ENCODE measurements at places on chromosomes 7 and 10.

GRCh38 chr7:99124751-99125504 lies 19.0 kb downstream of the SMURF1 start:
- no peak for DNase-seq

DNA sequence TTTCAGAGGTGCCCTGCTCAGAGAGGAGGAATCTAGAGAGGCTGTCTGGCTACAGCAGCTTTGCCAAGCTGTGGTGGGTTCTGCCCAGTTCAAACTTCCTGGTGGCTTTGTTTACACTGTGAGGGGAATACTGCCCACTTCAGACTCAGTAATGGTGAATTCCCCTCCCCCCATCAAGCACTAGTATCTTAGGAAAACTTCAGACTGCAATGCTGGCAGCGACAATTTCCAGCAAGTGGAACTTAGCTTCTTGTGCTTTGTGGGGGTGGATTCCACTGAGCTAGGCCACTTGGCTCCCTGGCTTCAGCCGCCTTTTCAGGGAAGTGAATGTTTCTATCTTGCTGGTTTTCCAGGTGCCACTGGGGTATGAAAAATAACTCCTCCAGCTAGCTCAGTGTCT lies 42.8 kb downstream of the CYP2C8 start:
- DNase-seq = no peak

DNA sequence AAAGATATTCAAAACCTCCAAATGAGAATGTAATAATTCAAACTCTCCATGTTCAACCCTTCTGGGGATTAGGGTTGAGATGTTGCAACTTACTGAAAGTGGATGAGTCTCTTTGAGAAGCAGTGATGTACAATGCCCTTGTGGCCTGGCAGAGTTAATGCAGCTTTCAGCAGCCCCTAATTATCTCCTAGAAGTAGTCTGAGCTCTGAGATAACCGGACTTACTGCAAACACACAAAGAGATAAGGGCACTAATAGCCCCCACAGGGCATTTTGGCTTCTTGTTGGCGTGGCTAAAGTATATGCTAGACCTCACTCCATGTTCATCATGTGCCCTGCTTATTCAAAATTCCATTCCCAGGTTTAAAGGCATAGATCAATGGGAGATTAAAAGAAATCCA lies 404.7 kb downstream of the NEBL start:
- no peak for DNase-seq

DNA sequence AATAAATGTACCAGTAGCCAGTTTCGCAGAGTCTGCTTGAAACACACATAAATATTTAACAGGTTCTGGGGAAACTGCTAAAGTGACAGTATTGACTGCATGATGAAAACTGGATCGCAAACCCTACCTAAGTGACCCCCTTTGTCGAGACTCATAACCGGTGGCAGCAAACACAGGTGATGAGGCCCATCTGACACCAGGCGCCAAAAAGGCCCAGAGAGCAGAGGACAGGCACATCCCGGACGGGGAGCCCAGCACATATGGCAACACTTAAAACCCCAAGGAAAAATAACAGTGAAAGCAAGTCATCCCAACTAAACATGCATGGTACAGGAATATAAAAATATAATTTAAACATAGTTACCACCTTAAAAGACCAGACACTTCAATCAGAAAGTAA lies 62.4 kb downstream of the GRB10 start:
- no peak for DNase-seq

DNA sequence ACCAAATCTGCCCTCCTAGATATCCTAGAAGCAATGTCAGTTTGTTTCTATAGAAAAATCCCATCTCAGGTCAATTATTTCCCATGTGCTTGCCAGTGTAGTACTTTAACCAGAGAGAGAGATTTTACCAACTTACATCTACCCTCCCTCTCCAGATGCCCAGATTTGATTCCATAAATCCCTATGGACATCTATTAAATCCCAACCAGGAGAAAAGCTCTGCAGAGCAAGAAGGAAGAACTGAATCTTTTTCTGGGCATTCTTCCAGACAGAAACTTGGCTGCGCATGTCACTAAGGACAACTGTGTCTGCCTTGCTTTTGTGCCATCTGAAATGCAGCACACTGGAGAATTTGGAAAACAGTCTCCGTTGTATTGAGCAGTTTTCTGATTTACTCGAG lies 597.6 kb downstream of the SORCS1 start:
- DNase-seq = no peak

GRCh38 chr10:86301971-86302370 lies 64.6 kb downstream of the GRID1 start:
- DNase-seq = no peak

DNA sequence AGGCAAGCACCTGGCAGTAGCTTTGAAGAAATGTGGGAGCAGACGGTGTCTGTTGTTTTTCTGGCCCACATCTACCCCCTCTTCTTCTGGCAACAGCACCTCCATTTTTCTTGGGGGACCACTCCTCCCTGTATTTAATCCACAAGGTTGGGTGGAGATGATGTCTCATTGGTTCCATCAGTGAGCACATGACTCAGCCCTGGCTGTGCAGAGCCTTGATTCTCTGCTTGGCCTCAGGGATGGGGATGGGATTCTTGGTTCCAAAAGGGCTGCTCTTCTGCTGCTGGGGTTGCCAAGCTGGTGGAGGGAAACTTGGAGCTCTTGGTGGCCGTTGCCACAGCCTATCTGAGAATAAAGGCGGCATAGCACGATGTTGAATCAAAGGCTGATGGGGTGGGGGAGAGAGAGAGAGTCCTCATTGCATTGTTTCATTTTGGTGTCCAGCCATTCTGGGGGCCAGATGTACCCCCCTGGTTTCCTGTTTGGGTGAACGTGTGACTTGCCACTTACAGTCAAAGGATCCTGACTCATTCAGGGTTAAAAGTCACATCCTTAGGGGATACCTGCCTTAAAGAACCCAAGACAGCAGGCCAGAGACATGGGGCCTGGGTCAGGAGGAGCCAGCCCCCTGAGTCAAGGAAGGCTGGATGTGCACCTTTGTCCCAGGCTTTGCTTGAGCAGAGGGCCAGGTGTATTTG lies 25.9 kb downstream of the GRK5 start:
- no peak for DNase-seq

- DNase-seq = no peak
These were observed 60.3 kb downstream of the ATOH7 start for GRCh38 chr10:68171539-68172080.

DNA sequence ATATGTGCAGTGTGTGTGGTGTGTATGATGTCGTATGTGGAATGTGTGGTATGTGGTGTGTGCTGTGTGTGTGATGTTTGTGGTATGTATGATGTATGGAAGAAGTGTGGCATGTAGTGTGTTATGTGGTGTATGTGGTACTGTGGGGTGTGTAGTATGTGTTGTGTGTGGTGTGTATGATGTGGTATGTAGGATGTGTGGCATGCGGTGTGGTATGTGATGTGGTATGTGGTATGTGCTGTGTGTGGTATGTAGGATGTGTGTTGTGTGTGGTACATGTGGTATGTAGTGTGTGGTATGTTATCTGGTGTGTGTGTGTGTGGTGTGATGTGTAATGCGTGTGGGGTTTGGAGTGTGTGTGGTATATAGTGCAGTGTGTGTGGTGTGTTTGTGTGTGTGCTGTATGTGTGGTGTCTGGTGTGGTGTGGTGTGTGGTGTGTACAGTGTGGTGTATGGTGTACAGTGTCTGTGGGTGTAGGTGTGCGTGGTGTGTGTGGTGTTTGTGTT lies 129.6 kb downstream of the ATP6V0E2 start:
- DNase-seq = no peak

- DNase-seq = no peak
These were observed 59.6 kb upstream of the CELF2 start for GRCh38 chr10:10958041-10958440.

GRCh38 chr10:73889014-73889413 lies 14.7 kb upstream of the CAMK2G start:
- DNase-seq = peak; percentile 40

DNA sequence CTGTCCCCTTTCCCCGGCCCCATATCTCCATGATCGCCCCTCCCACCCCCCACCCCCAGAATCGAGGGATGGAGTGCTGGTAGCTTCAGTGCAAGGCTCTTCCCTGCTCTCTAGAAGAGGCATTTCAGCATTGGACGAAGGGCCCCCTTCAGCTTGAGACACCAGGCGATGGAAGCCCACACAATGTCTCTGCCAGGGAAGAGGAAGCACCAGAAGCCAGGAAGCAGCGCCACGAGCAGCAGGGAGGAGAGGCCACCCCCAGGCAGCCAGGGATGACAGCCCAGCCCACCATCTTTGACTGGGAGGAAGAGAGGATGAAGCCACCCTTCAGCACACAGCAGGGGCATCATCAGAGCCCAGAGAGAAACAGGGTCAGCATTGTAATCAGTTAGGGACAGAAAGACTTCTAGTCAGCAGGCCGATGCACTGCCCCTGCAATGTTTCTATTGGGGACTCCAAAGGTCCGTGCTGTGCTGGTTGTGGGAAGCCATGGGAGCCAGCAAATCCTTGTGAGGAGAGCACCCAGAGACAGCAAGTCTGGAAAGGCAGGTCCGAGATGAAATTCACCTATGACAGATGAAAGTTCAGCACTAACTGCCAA lies 15.7 kb downstream of the TMEM72 start:
- no peak for DNase-seq

- no peak for DNase-seq
These were observed at the start of gene ODAD2 for GRCh38 chr10:27998954-27999275. TSS of gene ODAD2 (minus strand) at chr10:27999079. CDS start at chr10:27995142, 3,937 bp downstream.

DNA sequence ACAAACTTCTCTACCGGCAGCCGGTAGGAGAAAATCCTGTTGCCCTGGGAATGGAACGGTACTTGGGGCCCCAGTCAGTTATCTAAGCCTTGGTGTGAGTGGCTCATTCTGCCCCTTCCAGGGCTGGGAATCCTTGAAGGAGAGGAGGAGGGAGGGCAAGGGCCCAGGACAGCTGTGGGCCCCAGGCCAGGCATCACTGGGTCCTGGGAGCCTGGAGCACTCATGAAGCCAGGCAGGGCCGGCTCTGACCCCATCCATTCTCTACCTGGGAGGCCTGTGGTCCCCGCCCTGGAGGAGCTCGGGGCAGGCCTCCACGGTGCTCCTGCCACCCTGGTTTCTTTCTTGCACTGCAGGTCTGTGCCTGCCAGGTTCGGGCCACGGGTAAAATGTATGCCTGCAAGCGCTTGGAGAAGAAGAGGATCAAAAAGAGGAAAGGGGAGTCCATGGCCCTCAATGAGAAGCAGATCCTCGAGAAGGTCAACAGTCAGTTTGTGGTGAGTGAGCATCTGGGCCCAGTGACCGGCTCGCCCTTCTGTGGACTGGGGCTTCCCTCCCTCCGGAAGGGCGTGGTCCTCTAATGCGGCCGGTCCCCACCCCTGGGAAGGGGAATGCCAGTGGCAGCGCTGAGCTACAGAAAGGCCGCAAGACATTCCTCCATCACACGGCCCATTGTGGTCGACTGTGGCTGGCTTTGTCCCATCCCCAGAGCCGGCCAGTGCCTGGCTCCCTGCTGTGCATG lies 111.3 kb downstream of the RGS10 start:
- no peak for DNase-seq

- DNase-seq = no peak
These were observed 39.0 kb upstream of the LRRTM3 start for GRCh38 chr10:66886848-66887247.

DNA sequence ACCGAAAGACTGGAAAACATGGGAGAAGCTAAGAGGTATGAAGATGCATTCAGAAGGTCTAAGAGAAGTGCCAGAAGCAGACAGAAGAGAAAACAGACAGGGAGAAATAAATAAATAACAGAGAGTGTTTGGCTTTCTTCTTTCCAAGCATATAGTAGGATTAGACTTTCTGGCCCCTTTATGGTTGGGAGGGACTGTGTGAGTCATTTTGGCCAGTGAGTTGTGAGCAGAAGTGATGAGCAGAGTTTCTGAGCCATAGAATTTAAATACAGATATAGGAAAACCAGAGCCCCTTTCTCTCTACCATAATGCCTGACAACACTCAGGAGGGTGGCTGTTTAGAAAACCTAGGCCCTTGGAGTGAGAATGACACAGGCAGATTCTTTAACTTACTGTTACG lies 171.0 kb downstream of the PPP1R17 start:
- no peak for DNase-seq

GRCh38 chr7:81460250-81461045 lies 309.4 kb downstream of the HGF start:
- DNase-seq = no peak

GRCh38 chr10:46541735-46542566 lies 14.5 kb downstream of the GPRIN2 start:
- no peak for DNase-seq

GRCh38 chr10:73887294-73888039 lies 13.1 kb upstream of the CAMK2G start:
- peak; percentile 83 for DNase-seq

DNA sequence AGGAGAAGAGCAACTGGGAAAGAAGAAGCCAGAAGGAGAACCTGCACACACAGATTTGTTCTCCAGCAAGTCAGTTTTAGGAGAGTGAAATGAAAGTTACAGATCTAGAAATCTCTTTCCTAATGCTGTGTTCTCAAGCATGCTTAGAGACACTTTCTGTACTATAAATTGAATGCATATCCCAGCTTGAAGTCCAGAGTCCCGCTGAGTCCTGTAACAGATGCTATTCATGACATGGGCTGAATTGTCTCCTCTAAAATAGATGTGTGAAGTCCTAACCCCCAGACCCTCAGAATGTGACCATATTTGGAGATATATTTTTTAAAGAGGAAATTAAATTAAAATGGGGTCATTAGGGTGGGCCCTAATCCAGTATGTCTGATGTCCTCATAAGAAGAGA lies 46.9 kb upstream of the GJD4 start:
- DNase-seq = no peak

DNA sequence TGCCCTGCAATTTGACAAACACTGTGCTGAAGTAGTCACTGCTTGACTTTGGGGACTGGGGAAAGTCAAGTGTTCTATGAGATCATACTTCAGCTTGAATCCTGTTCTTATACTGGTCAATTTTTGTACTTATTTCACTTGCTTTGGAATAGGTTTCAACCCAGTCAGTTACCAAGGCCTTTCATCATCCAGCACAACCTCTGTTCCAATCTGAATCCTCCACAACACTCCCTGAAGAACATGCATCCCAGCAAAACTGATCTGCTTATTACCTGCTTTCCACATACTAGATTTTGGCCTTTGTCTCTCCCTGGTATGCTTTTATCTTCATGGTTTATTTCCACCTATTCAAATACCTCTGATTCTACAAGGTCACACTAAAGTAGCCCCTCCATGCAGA lies 29.5 kb downstream of the DPY19L1 start:
- DNase-seq = no peak

- DNase-seq = no peak
These were observed 92.6 kb upstream of the MBL2 start for GRCh38 chr10:52865213-52865612.

Measured in H54 (cell line).